ENCODE measurements at places on chromosomes 13 and 19. TPM values are rescaled to one million over a fixed set of nuclear protein-coding genes. Genes with fewer than 3 reads are reported as not detected.

Gene TTC9B
- total RNA-seq = not detected

Gene IGLON5
- not detected for total RNA-seq

Gene POU4F1
- total RNA-seq = not detected

Gene SERTM1
- total RNA-seq = not detected

Gene ATP1A3
- 2.3 TPM for total RNA-seq

Gene IL4I1
- total RNA-seq = 8.9 TPM

Gene NOTCH3
- total RNA-seq = 0.38 TPM

Gene P2RY11
- 1.8 TPM for total RNA-seq
